ENCODE measurements at places on chromosomes 1 and 21.
A peak's percentile ranks its signal among the peaks of the same experiment; 100 is the strongest.

DNA sequence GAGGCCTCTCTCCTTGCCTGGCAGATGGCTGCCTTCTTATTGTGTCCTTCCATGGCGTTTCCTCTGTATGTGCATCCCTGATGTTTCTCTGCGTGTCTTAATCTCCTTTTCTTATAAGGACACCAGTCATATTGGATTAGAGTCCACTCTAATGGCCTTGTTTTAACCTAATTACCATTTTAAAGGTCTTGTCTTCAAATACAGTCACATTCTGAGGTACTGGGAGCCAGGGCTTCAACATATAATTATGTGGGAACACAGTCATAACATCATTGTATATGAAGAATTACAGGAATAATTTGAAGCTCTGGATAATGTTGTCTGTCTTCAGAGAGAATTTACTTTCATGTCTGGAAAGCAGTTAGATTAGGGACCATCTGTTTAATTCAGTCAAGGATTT lies 56.4 kb upstream of the PTGFR start:
- DNase-seq: no peak

- no peak for DNase-seq
These were observed 125.8 kb downstream of the SLC45A1 start for GRCh38 chr1:8443558-8444194.

DNA sequence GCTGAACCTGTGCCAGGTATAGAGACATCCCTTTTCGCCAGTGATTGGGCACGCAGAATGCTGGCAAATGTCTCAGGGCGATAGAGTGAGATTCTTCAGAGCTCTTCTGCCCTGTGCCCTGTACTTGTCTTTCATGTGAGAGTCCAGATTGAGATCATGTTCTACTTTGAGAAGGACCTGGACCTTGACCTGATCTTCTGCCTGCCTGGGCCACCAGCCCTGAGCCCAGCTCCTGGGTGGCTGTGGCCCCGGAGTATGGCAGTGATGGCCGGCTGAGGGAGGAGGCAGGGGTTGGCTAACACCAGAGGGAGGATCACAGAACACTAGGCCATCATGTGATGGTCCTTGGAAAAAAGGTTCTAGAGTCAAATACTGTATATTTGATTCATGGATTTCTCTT lies 13.8 kb downstream of the STRIP1 start:
- DNase-seq: no peak

GRCh38 chr1:72010094-72010431 lies 272.3 kb downstream of the NEGR1 start:
- DNase-seq: no peak

DNA sequence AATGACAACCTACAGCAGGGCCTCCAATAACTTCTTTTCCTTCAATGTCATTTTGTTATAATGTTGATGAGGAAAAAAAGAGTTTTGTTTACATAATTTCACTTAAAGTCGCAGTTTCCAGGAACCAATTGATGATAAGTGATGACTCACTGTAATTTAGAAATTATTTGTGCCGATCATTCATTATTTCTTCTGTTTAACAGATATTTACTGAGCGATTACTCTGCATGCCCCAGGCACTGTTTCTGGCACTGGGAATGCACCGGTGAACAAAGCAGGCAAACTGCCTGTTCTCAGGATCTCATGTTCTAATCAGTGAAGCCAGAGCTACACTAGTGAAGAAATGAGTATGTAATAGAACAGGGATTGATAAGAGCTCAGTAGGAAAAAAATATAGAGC lies 403.4 kb downstream of the NTNG1 start:
- DNase-seq: no peak

GRCh38 chr1:61227857-61228550 lies 145.6 kb downstream of the NFIA start:
- DNase-seq: no peak

DNA sequence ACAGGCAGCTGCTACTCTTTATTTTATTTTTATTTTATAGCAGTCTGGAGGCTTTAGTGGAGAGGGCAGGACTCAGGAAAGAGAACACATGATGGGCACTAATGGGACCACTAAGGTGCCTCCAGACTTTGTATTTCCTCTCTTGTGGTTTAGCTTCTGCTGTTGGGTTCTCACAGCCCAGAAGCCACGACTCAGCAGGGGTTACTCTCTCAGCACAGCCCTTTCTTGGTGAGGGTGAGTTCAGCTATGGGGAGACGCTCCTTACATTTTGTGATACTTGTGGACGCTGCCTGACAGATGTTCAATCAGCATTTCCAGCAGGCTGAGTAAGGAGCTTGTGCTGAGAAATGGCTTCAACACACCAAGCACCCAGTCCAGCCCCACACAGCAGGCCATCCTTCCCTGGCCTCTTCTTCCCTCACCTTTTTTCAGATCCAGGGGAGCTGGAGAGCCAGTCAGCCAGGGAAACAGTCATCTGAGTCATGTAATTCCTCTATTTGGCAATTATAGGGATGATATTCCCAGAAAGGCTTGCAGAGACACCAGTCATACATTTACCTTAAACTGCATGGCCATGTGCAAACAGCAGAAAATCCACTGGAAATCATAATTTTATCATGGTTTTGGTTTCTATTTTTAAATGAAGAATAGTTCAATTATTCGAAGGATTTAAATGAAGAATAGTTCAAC lies 53.2 kb upstream of the RAB3GAP2 start:
- no peak for DNase-seq

GRCh38 chr21:41578716-41579115 lies 70.8 kb upstream of the TMPRSS2 start:
- DNase-seq: no peak

DNA sequence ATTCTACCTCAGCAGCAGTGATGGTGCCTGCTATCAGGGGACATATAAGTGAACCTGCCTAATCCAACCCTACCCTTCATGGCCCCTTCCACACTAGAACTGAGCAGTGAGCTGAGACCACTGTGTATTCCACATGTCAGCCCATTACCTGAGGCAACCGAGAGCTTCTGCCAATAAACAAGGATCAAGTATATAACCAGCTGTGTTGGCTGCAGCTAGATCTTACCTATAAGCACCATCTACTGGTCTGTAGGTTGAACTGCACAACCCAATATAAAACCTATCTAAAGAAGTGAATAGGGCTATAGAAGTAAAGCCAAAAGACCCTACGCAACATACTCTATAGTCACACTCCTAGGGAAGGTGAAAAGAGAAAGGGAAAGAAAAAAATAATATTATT lies 376.9 kb downstream of the HHIPL2 start:
- no peak for DNase-seq

GRCh38 chr1:15849775-15850324 lies 2.3 kb downstream of the SPEN start:
- peak; percentile 21 for DNase-seq

GRCh38 chr1:199685369-199685768 lies 342.1 kb upstream of the NR5A2 start:
- no peak for DNase-seq

DNA sequence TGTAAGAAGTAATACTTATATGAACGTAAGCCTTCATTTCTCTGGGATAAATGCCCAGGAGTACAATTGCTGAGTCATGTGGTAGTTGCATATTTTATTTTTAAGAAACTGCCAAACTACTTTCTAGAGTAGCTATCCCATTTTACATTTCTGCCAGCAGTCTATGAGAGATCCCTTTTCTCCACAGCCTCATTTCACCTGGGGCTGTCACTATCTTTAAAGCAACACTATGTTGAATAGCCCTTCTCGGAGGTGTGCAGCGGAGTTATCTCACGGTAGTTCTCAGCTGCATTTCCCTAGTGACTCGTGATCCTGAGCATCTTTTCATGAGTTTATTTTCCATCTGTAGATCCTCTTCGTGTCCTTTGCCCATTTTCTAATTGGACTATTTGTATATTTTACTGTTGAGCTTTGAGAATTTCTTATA lies 93.4 kb downstream of the ADARB1 start:
- DNase-seq: no peak

DNA sequence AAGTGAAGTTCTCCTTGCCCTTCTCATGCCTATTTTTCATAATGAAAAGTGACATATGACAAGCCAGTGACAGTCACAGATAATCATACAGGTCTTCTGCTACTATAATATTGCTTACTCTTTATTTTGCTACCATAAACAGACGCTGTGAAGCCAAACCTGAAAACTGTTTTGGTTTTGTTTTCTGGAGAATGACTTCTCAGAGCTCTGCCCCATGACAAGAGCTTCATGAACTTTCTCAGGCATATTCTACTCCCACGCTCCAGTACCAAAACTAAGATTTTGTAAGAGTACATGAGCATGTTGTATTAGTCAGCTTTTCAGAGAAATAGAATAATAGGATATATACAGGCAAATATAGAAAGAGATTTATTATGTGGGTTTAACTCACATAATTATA lies 64.3 kb upstream of the VTCN1 start:
- DNase-seq: no peak

DNA sequence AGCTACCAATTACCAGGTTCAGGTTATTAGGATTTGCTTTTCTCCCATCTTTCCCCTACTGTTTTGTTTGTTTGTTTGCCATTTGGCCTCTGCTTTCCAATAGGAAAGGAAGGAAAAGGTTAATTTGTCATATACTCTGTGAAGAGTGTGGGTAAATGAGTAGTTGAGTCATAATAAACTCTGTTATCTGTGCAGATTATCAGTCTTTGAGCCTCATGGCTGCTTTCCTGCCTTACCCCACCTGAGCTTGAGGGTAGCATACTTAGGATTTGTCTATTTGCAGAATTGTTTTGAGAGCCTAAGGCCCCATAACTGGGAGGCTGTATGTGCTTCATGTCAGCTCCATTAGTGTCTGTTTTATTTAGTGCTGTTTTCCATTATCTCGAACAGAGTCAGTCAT lies 32.9 kb upstream of the SNX27 start:
- no peak for DNase-seq

GRCh38 chr1:179879797-179880196 lies 2.2 kb upstream of the TOR1AIP2 start:
- no peak for DNase-seq

DNA sequence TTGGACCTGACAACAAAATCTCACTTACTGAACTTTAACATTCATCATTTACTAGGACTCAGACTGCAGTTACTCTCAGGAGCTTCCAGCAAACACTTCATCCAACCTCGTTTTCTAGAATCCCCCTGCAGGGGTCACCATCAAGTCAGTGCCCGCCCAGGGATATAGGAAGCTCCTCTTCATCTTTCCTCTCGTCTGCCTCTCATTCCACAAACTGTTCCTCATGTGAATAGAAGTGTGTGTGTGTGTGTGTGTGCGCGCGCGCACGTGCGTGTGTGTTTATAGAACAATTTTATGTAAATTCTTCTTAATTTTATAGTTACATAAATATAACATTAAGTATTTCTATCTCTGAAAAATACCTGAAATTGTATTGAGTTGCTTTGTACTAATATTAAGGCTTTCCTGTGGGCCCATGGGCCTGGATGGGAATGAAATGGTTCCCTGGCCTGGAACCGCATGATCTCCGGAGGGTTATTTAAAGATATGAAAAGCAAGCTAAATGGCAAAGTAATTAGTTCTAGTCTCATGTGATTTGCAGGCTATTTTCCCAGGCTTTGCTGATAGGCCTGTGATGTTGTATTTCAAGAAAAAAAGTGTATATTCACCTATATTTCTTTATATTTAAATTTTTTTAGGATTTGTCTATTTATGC lies 21.7 kb upstream of the ABCD3 start:
- no peak for DNase-seq

GRCh38 chr1:231274119-231274825 lies 33.3 kb downstream of the GNPAT start:
- DNase-seq: no peak

DNA sequence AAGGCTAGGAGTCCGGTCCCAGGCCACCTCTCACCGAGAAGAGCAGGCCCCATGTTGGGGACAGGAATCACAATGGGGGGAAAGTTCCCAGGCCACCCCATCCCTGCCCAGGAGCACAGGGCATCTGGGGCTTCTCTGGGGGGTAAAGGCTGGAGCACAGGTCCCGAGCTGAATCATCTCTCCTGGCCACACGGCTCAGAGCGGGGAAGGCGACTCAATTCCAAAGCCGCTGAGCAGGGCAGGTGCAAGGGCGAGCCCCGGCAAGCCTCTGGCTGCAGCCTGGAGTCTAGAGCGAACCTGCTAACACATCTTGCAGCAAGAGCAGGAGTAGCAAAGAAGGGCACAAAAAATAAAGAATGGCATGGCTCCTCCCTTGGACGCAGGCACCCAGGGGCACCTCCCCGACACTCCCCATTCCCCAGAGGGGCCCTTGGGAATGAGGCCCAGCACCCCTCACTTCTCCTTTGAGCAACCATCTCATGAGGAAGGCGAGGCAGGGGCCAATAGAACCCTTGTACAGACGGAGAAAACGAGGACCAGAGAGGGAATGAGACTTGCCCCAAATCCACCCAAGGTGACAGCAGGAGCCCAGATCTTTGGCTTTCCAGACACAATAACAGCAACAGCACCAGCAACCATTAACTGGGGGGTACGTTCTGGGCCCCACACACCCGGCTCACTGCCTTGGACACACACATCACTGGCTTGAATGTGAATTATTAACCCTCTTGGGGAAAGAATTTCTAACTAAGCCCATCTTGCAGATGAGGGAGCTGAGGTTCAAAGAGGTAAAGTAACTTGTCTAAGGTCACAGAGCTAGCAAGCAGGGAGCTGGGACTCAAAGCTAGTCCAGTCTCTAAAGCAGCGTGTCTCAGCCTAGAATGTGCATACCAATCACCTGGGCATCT lies 20.7 kb upstream of the ALDH4A1 start:
- no peak for DNase-seq

DNA sequence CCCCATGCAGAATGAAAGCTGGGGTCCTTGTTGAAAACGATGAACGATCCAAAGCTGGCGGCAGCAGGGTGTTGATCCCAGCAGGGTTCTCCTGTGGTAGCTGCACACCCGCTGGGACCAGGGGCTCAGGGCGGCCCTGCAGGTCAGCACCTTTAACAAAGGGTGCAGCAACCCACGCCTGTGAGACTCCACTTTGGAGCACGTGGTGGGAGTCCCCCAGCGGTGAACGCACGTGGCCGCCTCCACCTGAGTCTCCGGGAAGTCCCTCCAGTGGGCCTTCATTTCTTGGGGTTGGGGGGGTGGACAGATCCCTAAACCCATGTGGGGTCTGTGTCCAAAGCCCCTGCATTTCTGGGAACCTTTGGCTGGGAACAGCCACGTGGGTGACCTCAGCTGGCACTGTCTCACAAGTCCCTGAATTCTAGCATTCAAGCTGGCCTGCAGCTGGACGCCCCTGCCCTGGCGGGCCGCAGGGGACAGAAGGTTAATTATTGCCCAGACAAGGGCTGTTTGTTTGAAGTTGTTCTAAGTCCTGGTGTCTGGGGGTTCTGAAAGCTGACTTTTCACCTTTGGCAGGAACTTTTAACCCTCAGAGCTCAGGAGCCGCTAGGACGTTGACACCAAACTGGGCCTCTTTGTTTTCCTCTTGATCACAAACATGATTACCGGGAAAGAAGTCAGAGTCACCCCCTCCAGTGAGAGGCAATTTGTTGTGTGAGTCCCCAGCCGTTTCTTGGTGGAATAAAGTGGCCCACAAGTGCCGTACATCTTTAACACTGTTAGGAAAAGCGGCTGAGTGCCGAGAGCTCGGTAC lies 64.5 kb downstream of the COL18A1 start:
- no peak for DNase-seq

- no peak for DNase-seq
These were observed 50.1 kb downstream of the CRP start for GRCh38 chr1:159664247-159664646.

- no peak for DNase-seq
These were observed 14.1 kb downstream of the TMEM53 start for GRCh38 chr1:44660176-44660575.

GRCh38 chr1:184052750-184053149 lies 1.2 kb downstream of the TSEN15 start:
- DNase-seq: no peak

Measured in activated CD4-positive, alpha-beta T cell treated with anti-CD3 and anti-CD28 coated beads, Interleukin-2, amount 50 U/mL, for 24 hours (primary cell).